ENCODE measurements at places on chromosomes 2 and 18.

DNA sequence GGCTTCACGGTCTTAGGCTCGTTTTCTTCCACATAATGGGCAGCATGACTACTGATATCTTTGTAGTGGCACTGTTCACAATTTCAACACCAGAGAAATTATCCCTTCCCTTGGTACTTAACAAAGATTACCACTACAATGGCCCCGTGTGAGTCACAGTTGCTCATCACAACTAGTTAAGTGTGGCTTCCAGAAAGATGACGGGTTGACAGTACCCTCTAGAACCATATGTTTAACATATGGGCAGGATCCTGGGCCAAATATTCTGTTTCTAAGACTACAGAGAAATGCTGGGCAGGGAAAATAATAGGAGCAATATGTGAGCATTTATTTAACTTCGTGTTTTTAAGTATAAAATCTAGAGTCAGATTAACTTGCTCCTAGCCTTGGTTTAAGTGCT, 780.1 kb upstream of the LINC00305 start:
- DNase-seq = no peak

GRCh38 chr2:17792515-17792914, 23.7 kb upstream of the MSGN1 start:
- DNase-seq = peak; percentile 13

GRCh38 chr2:44942304-44943030, 965 bp downstream of the SIX3 start:
- no peak for DNase-seq

DNA sequence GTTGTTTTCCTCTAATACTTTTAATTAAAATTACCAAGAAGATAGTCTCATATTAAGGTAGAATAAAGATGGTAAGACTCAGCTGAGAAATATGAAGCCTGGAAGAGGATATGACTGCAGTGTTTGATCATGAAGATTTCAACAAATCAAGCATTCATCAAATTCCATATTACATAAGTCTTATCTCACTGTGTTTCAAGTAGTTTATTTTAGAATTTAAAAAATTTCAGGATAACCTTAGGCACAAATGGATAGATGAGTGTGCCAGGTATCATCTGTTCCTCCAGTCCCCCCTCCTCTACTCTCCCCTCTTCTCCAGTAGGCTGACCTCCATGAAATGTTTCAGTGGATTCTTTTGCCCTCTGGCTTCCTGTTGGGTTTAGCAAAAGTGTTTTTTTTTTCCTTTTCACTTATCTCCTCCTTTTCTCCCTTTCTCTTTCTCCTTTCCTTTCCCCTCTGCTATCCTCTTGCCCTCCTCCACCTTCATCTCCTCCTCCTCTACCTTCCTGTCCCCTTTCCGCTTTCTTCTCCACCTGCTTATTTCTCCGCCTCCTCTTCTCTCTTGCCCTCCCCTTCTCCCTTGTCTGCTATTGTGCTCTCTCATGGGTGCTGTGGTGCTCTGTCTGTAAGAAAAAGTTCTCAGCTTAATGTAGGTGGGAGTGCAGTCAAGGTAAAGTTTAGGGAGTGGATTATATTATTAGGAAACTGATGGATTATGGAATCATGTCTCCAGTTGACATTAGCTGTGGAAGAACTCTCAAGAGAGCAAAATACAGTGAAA, 72.8 kb downstream of the ABI2 start:
- DNase-seq = no peak

Measured in DND-41 (cell line).